ENCODE measurements at places on chromosomes 12 and 14. TPM values are rescaled to one million over a fixed set of nuclear protein-coding genes. Genes with fewer than 3 reads are reported as not detected.

The SLC5A8 gene
- total RNA-seq = not detected

The SDR9C7 gene
- not detected for total RNA-seq

The TMEM229B gene
- 7.1 TPM for total RNA-seq

The STYK1 gene
- total RNA-seq = 0.87 TPM

The GLT1D1 gene
- total RNA-seq = 0.08 TPM

The ZNF891 gene
- total RNA-seq = 1.4 TPM

The AQP6 gene
- total RNA-seq = 0.26 TPM

The DPY19L2 gene
- total RNA-seq = 1.3 TPM

The TNFRSF1A gene
- 140 TPM for total RNA-seq

The MFAP5 gene
- total RNA-seq = not detected

The FGF23 gene
- not detected for total RNA-seq

The FAM186B gene
- 1.2 TPM for total RNA-seq

The BCL2L2 gene
- 29.4 TPM for total RNA-seq

The RHOJ gene
- 3.7 TPM for total RNA-seq

The VTI1B gene
- 42.4 TPM for total RNA-seq

The ASPG gene
- total RNA-seq = not detected

The KRT6C gene
- not detected for total RNA-seq

The SPIC gene
- total RNA-seq = not detected

The IGFBP6 gene
- total RNA-seq = 347 TPM

The C12orf50 gene
- not detected for total RNA-seq

The SERPINA10 gene
- not detected for total RNA-seq

The CYP46A1 gene
- total RNA-seq = not detected

The HOXC12 gene
- total RNA-seq = 2.8 TPM

The CLEC2A gene
- not detected for total RNA-seq

The IL22 gene
- total RNA-seq = not detected

The PPP4R4 gene
- 9.5 TPM for total RNA-seq

The CLEC2D gene
- 0.49 TPM for total RNA-seq

The CCDC184 gene
- 0.82 TPM for total RNA-seq
